Amygdala (tissue), 56 donors: ENCODE measurements at places on chromosomes 4 and X.

DNA sequence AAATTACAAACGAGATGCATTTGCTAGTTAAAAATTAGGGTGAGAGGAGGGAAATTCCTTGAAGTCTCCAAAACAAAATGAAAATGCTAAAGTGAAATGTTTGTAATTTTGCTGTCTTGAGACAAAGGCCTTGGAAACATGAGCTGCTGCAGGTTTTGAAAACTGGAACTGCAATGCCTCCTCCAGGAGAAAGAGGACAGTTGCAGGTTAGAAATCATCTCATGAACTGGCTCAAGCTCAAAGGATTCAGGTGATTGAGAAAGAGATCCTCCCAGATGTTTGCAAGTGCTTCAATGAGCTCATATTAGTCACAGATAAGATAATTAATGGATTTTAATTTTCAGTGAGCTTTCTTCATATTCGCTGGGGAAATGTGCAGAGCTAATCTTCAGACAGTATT is 32.4 kb downstream of the SMPX start:
- no peak for DNase-seq

GRCh38 chr4:29295280-29295679 is 1424.9 kb upstream of the PCDH7 start:
- no peak for DNase-seq

DNA sequence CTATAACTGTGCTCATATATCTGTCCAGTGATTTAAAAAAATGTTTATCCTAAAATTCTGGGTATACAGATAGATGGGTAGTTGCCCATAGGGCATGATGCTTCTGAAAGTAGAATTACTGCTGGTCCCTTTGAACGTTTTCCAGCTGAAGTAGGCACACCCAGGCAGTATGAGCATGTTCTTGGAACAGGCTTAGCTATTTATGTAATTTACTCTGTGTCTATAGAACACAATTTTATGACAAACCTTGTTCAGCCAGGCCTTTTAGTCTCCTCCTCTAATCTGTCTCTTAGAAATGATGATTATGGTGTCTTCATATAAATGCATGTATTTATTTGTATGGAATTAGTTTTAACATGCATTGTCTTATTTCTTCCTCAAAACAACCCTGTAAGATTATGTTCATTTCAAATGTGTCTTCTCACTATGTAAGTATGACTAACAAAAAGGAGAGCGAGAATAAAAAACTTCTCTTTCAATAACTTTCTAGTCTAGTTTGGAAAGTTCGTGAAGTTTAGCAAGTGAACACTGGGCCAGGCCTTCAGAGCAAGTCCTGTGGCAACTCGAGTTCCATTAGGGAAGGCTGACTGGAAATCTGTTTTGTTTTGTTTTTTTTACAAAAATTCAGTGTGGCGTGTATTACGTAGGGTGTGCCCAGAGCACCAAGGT is 142.0 kb downstream of the AFF1 start:
- DNase-seq, result no peak

- peak; percentile 17 for DNase-seq
Measured at GRCh38 chrX:9927698-9928482, 39.3 kb upstream of the CLDN34 start.

DNA sequence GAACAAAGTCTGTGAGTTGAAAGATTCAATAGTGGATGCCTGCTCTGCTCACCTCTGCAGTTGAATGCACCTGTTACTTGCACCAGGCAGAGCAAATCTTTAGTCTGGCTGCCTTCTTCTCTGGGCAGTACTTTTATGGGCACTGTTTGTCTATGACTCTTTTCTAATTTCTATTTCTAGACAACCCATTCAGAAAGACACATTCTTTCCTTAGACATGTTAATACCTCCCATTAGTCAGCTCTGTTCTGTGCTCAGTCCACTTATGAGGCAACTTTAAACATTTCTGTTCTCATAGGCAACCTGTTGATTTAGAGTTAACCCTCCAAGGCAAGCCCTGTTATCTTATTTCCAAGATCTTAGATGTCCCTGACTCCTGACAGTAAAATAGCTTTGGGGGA is 108.9 kb downstream of the SYNPO2 start:
- DNase-seq, result no peak

- no peak for DNase-seq
Measured at GRCh38 chr4:97317671-97318070, 825.6 kb downstream of the STPG2 start.

DNA sequence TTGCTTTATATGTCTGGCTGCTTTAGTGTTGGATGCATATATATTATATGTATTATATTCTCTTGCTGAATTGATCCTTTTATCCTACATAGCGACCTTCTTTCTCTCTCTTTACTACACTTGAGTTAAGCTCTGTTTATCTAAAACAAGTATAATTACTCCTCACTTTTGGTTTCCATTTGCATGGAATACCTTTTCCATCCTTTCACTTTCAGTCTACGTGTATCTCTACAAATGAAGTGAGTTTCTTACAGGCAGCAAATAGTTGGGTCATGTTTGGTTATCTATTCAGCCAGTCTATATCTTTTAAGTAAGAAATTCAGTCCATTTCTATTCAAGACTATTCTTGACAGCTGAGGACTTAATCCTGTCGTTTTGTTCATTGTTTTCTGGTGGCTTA is 167.5 kb upstream of the USP38 start:
- DNase-seq, result no peak

DNA sequence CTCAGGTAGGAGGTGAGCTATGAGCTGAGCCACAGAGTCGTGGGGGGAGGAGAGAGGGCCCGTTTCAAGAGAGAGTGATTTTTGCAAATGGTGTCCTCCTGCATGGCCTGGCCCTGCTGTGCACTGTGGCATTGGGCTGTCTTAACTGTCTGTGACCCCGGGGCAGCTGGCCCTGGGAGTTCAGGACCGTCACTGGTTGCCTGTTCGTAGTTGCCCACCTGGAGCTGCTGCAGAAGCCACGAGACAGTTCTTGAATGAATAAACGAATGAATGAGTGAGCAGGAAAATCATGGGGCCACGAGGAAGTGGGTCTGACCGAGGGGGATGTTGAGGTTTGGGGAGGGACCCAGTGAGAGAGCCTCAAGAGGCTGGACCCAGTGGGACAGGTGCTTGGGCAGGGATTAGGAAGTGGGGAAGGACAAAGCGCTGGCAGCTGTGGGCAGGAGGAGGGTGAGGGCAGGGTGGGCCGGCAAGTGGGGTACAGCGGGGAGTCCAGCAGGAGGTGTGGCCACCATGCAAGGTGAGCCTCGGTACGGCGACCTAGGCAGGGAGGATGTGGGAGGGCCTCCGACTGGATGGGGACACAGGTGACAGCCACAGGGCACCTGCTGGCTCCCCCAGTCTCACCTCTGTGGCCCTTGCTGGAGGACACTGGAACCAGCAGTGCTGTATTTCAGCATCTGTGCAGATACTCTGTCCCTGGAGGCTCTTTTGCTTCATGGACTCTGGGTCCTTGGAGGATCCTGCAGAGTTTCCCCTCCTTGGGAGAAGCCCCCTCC is 10.2 kb downstream of the RGS12 start:
- DNase-seq, result no peak

DNA sequence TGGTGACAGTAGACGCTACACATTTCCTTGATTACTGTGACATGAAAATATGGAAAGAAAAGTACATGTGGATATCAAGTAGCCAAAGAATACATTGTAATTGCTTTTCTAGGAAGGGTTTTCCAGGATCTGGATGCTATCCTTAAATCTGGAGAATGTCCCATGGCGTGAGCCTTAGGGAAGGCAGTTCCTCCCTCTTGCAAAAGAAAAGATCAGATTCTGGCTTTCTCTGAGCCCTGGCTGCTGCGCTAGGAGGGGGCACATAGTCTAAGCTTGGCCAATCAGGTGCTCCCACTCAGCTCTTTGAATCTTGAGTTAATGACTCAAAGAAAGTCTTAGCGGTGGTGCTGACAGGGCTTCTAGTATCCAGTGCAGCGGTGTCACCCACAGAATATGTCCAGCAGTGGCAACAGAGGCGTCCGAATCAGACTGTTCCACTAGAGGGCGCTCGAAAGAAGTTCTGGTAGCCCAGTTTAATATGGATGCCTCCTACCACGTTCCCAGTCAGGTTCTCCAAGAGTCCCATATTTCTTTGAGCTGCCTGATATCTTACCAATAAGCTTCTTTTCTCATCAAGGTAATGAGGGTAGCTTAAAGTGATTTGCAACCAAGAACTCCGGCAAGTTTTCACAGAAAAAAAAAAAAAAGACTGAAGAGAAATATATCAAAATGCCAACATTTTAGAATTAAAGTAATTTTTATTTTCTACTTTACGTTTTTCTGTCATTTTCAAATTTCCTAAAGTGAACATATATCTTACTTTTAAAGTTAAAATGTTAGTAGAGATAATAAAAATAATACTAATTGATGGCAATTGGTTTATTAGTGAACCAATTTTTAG is 213.4 kb upstream of the S100G start:
- peak; percentile 0 for DNase-seq

GRCh38 chrX:40006106-40007017 is 91.4 kb downstream of the BCOR start:
- DNase-seq, result no peak

DNA sequence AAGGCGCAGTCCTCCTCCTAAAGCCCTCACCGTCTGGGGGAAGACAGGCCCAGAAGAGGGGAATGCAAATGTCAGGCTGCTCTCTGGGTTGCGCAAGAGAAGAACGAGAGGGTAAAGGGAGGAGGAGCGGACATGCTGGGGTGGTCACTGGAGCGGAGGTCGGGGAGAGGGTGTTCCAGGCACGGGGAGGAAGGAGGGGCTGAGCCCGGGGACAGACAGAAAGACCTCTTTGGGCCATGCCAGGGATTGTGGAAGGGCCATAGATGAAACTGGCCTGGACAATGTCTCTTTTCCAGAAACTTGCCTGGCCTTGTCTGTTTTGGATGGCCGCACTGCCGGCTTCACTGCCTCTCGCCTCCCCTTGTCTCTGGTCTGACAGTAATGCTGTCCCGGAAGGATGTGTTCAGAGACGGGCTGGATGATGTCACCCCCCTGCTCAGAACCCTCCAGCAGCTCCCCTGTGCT is 121.0 kb downstream of the SORCS2 start:
- peak; percentile 80 for DNase-seq

GRCh38 chrX:149433451-149433850 is 71.7 kb downstream of the IDS start:
- no peak for DNase-seq

DNA sequence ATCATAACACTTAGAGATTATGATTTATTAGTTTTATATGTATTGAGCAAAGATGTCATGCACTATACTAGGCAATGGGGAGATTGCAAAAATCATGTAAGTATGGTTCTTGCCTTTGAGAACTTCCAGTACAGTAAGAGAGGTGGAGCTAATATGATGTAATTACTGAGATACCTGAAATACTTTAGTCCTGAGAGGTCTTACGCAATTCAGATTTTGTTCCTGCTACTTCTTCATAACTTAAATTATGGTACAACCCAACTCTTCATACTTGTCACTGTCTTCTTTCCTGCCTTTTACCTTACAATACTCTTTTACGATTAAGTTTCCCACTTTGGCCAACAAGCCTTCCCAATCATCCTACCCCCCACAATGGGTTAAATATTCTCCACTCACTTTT is 564.2 kb upstream of the PITX2 start:
- no peak for DNase-seq

DNA sequence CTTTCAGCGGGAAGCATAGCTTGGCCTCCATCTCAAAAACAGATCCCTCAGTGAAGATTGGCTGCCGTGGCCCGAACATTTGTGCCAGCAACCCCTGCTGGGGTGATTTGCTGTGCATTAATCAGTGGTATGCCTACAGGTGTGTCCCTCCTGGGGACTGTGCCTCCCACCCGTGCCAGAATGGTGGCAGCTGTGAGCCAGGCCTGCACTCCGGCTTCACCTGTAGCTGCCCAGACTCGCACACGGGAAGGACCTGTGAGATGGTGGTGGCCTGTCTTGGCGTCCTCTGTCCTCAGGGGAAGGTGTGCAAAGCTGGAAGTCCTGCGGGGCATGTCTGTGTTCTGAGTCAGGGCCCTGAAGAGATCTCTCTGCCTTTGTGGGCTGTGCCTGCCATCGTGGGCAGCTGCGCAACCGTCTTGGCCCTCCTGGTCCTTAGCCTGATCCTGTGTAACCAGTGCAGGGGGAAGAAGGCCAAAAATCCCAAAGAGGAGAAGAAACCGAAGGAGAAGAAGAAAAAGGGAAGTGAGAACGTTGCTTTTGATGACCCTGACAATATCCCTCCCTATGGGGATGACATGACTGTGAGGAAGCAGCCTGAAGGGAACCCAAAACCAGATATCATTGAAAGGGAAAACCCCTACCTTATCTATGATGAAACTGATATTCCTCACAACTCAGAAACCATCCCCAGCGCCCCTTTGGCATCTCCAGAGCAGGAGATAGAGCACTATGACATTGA is 175.4 kb downstream of the FAT4 start:
- no peak for DNase-seq

- no peak for DNase-seq
Measured at GRCh38 chrX:18160369-18160768, 60.3 kb downstream of the BEND2 start.

- DNase-seq, result no peak
Measured at GRCh38 chrX:106874075-106874474, 29.1 kb downstream of the RIPPLY1 start.

- no peak for DNase-seq
Measured at GRCh38 chrX:106612393-106612763, 600 bp downstream of the RADX start.

GRCh38 chr4:177100307-177100706 is 209.4 kb upstream of the NEIL3 start:
- DNase-seq, result no peak

- DNase-seq, result no peak
Measured at GRCh38 chrX:141221611-141222010, 20.7 kb downstream of the SPANXC start.

DNA sequence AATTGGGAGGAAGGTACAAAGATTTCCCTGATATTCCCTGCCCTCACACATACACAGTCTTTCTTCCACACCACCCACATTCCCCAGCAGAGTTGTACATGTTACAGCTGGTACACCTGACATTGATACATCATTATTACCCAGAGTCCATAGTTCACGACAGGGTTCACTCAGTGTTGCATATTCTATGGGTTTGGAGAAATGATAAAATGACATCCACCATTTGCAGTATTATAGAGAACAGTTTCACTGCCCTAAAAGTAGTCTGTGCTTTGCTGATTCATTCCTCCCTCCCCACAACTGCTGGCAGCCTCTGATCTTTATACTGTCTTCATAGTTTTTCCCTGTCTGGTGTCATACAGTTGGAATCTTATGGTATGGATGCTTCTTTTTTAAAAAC is 15.0 kb downstream of the AGA start:
- DNase-seq, result no peak

- no peak for DNase-seq
Measured at GRCh38 chr4:16021804-16022560, 59.0 kb upstream of the FGFBP2 start.
